ENCODE measurements at places on chromosomes 6 and 20.

GRCh38 chr20:14711652-14712051 is 374.2 kb upstream of the FLRT3 start:
- no peak overlapping the region for H3K4me3 ChIP-seq
- no peaks in the 10 kb centered on the region for H3K27me3 ChIP-seq
- peak; percentile 5 for DNase-seq
- no peaks in the 10 kb centered on the region for H3K4me1 ChIP-seq
- no peaks in the 10 kb centered on the region for H3K36me3 ChIP-seq

DNA sequence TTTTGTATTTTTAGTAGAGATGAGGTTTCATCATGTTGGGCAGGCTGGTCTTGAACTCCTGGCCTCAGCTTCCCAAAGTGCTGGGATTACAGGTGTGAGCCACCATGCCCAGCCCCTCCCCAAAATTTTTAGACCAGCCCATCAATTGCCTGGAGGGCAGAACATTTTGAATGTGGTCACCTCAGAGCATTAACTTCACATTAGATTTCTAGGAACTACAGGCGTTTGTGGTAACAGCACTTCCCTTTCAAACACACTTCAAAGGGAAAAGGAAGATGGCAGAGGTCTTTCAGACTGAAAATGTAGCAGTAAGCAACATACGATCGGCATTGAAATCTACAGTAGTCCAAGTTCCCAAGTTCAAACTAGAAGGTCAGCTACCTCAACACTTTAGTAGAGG is 12.3 kb upstream of the SLA2 start:
- no peak overlapping the region for H3K4me3 ChIP-seq
- no peak overlapping the region for H3K27ac ChIP-seq
- DNase-seq = no peak

GRCh38 chr6:7106752-7107577 is 796 bp upstream of the RREB1 start:
- H3K27ac ChIP-seq = peak overlapping the region; percentile 94
- H3K4me1 ChIP-seq = peaks cover 13% of the 10 kb centered on the region
- H3K36me3 ChIP-seq = no peaks in the 10 kb centered on the region
- DNase-seq = peak; percentile 59

- DNase-seq = no peak
- no peaks in the 10 kb centered on the region for H3K27me3 ChIP-seq
Measured at GRCh38 chr6:31749301-31750036, 9.7 kb downstream of the MSH5 start.

DNA sequence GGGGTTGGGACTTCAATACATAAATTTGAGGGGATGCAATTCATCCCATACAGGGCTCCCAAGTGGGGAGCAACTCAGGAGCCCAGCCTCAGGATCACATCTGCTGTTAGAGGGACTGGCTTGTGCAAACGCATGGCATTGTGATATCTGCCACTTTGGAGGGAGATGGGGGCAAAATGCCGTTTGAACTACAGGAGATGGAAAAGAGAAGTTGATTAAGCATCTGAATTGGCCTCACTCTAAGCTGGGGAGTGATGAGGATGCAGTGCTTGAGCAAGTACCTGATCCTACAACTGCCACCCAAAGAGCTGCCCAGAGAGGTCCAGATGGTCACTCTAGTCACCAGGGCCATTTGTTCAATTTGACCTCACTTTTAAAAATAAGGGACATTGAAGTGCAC is 2.0 kb downstream of the LY86 start:
- no peaks in the 10 kb centered on the region for H3K27me3 ChIP-seq
- no peak overlapping the region for H3K27ac ChIP-seq
- DNase-seq = no peak
- H3K4me3 ChIP-seq = no peak overlapping the region
- no peaks in the 10 kb centered on the region for H3K4me1 ChIP-seq

- H3K4me1 ChIP-seq = peaks cover 24% of the 10 kb centered on the region
- H3K27me3 ChIP-seq = no peaks in the 10 kb centered on the region
- H3K4me3 ChIP-seq = no peak overlapping the region
Measured at GRCh38 chr6:3518356-3519190, 61.7 kb upstream of the SLC22A23 start.

DNA sequence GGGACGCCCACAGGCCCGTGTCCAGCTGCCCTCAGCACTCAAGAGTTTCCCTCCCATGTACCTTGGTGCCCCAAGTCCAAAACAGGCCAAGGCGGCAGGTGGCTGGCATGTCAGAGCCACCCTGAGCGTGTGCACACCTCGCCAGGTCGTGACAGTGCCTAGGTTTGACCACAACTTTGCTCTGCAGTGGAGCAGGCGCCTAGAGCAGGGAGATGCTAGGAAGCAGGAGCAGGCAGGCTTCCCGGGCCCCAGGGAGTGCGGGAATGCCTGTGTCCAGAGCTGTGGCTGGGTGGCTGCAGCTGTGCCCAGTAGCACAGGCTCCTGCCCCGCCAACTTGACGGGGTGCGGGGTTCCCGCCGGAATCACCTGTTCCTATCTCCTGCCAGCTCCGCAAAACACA is 380.8 kb upstream of the IMPG1 start:
- H3K36me3 ChIP-seq = no peaks in the 10 kb centered on the region
- H3K4me3 ChIP-seq = no peak overlapping the region
- H3K4me1 ChIP-seq = no peaks in the 10 kb centered on the region
- H3K27ac ChIP-seq = no peak overlapping the region

DNA sequence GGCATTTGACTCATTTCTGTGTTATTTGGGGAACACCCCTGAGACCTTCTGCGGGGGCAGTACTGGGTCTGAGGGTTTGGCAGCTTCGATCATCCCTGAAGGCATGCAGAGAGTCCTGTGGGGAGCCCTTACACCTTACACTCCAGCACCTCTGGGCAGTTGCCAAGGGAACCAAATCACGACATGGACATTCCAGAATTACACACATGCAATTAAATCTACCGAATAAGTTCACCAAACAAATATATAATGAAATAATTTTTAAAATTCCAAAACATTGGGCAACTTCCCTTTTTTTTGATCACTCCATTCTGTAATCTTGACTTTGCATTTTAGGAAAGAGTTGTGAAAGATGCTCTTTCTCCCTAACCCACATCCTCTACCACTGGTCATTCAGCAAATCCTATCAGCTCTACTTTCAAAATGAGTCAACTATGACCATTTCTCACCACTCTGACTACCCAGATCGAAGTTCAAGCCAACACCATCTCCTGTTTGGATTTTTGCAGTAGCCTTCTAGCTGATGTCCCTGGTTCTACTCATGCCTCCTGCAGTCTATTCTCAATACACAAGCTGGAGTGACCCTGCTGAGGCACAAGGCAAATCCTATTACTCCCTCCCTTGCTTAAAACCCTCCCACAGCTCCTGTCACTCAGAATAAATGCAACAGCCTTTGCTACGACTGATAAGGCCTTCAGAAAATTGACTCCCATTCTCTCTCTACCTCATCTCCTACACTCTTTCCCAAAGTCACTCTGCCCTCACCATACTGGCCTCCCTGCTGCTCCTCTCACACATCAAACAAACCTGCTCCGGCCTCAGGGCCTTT is 533.3 kb downstream of the HACE1 start:
- H3K4me1 ChIP-seq = no peaks in the 10 kb centered on the region
- no peak overlapping the region for H3K4me3 ChIP-seq
- H3K27me3 ChIP-seq = no peaks in the 10 kb centered on the region
- H3K27ac ChIP-seq = no peak overlapping the region
